HepG2 (cell line): ENCODE measurements at places on chromosomes 16 and 17. TPM values are rescaled to one million over a fixed set of nuclear protein-coding genes. Genes with fewer than 3 reads are reported as not detected.
A peak's percentile ranks its signal among the peaks of the same experiment; 100 is the strongest.

Gene RRN3
- 67.0 and 101 TPM in 2 replicates for total RNA-seq

DNA sequence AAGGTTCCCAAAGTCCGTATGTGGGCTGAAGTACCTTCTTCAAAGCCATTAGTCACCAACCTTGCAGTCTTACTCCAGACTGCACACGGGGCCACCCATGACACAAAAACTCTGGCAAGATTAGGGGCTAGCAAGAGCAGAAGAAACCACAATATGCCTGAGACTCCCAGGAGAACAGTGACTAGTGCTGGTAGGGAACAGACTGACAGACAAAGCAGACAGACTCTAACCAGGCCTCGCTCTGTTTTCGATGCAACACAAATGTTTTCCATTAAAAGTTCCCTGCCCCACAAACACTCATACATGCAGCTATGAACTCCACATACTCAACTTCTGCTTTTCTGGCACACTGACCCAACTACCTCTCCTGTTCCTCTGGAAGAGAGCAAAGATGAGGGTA is 102.2 kb downstream of the HIC1 start:
- no peak for DNase-seq
- H3K4me1 ChIP-seq = peaks cover 18% of the 10 kb centered on the region
- H3K4me3 ChIP-seq = no peak overlapping the region
- H3K27ac ChIP-seq = no peak overlapping the region
- no peaks in the 10 kb centered on the region for H3K27me3 ChIP-seq
- peaks cover 15% of the 10 kb centered on the region; the same call in 2 of the 3 replicates for H3K36me3 ChIP-seq

Gene C1QTNF8
- 0.09 TPM in 1 of 2 replicates, not detected in the other for total RNA-seq

DNA sequence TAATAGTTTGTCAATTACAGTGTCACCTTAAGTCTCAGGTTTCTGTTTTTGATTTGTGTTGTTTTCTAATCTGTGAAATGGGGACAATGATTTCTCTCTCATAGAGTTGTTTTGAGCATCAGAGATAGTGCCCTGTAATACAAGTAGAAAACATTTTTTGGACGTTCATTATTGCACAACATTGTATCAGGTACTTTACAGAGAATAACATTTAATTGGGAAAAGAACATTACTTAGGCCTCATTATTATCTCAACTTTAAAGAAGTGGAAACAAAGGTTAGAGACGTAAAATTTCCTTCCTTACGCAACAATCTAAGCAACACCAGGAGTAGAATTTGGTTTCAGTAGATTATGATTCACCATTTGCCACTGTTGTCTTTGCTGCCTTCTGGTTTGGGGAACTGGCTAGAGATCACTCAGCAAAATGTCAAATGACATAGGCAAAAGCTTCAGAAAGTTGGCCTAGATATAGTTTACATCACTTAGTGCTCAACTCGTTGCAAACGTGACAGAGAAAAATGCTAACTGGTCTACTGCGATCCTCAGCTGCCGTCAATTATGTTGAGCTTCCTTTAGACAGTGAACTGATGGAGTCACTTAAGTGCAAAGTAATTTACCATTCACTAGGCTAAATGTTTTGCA is 1026.8 kb downstream of the CDH11 start:
- no peaks in the 10 kb centered on the region for H3K4me1 ChIP-seq
- no peaks in the 10 kb centered on the region for H3K36me3 ChIP-seq
- no peak for DNase-seq
- no peak overlapping the region for H3K4me3 ChIP-seq
- H3K27me3 ChIP-seq = no peaks in the 10 kb centered on the region
- no peak overlapping the region for H3K27ac ChIP-seq

Gene CSH1
- total RNA-seq = not detected in 2 replicates

Gene TLE7
- total RNA-seq = not detected in 2 replicates

- H3K36me3 ChIP-seq = no peaks in the 10 kb centered on the region
- H3K4me3 ChIP-seq = no peak overlapping the region
- H3K4me1 ChIP-seq = peaks cover 42% of the 10 kb centered on the region
- DNase-seq = no peak
- H3K27me3 ChIP-seq = no peaks in the 10 kb centered on the region
Observed at GRCh38 chr17:43330876-43331639, 67.7 kb upstream of the ARL4D start.

DNA sequence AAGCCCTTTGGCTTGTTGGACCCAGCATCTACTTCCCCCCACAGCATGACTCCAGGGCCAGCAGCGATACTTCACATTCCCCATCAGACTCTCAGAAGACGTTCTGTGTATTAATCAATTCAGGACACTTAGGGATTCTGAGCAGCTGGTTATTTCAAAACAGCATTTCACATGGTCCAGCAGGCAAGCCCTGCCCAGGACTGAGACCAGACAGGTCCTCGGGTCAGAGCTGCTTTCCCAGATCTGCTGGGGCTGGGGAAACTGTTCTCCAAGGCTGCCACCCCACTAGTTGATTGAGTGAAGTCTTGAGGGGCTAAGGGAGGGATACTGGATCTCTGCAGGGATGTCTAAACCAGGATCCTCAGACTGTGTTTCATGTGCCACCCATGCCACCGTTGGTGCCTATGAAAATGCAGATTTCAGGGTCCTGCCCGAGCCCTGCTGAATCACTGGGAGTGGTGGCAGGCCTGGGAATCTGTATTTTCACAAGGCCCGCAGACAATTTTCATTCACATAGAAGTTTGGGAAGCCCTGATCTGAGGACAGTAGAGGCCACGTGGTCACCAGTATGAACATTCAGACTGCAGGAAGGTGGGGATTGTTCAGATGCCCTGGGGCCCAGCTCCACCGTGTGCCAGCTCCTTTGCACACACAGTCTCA is 40.6 kb upstream of the CDH5 start:
- H3K4me1 ChIP-seq = peaks cover 25% of the 10 kb centered on the region
- H3K4me3 ChIP-seq = no peak overlapping the region
- no peaks in the 10 kb centered on the region for H3K36me3 ChIP-seq
- no peak overlapping the region for H3K27ac ChIP-seq

Gene CRHR1
- not detected in 2 replicates for total RNA-seq

Gene RUNDC3A
- total RNA-seq = not detected in 2 replicates

Gene RTN4RL1
- total RNA-seq = not detected in 2 replicates

GRCh38 chr17:52995147-52995546 is 827.6 kb upstream of the KIF2B start:
- no peak for DNase-seq
- H3K27me3 ChIP-seq = no peaks in the 10 kb centered on the region
- no peak overlapping the region for H3K27ac ChIP-seq
- no peak overlapping the region for H3K4me3 ChIP-seq
- no peaks in the 10 kb centered on the region for H3K4me1 ChIP-seq

GRCh38 chr17:74979408-74980146 is 7.0 kb upstream of the HID1 start:
- no peaks in the 10 kb centered on the region for H3K36me3 ChIP-seq
- DNase-seq = no peak
- H3K4me3 ChIP-seq = no peak overlapping the region
- peaks cover 36% of the 10 kb centered on the region for H3K4me1 ChIP-seq

GRCh38 chr16:23061669-23062068 is 87.6 kb downstream of the USP31 start:
- no peaks in the 10 kb centered on the region for H3K4me1 ChIP-seq
- H3K4me3 ChIP-seq = no peak overlapping the region
- H3K27ac ChIP-seq = no peak overlapping the region
- H3K27me3 ChIP-seq = no peaks in the 10 kb centered on the region
- H3K36me3 ChIP-seq = peaks cover 3% of the 10 kb centered on the region; the same call in 1 of the 2 replicates
- DNase-seq = no peak

DNA sequence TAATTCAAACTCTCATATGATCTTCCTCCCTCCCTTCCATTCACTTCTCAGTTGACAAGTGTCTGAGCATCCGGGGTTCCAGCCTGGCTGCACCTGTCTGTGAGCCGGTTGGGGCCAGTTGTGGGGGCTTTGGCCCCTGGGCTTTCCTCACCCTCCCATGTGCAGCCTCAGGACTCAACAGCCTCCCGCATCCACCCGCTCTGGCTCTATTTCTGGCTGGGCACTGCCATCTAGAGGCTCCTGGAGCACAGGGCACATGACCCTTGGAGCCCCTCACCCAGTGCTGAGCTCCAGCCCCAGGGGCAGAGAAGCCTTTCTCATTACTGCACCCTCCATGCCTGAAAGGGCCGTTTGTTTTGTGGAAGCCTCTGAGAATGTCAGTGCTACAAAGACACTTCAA is 43.3 kb downstream of the HAPSTR1 start:
- no peaks in the 10 kb centered on the region for H3K36me3 ChIP-seq
- H3K27ac ChIP-seq = no peak overlapping the region
- no peak overlapping the region for H3K4me3 ChIP-seq
- DNase-seq = peak; percentile 79
- peaks cover 27% of the 10 kb centered on the region for H3K4me1 ChIP-seq
- peaks cover 11% of the 10 kb centered on the region; the same call in 2 of the 3 replicates for H3K27me3 ChIP-seq

Gene SNX20
- total RNA-seq = not detected in 2 replicates

DNA sequence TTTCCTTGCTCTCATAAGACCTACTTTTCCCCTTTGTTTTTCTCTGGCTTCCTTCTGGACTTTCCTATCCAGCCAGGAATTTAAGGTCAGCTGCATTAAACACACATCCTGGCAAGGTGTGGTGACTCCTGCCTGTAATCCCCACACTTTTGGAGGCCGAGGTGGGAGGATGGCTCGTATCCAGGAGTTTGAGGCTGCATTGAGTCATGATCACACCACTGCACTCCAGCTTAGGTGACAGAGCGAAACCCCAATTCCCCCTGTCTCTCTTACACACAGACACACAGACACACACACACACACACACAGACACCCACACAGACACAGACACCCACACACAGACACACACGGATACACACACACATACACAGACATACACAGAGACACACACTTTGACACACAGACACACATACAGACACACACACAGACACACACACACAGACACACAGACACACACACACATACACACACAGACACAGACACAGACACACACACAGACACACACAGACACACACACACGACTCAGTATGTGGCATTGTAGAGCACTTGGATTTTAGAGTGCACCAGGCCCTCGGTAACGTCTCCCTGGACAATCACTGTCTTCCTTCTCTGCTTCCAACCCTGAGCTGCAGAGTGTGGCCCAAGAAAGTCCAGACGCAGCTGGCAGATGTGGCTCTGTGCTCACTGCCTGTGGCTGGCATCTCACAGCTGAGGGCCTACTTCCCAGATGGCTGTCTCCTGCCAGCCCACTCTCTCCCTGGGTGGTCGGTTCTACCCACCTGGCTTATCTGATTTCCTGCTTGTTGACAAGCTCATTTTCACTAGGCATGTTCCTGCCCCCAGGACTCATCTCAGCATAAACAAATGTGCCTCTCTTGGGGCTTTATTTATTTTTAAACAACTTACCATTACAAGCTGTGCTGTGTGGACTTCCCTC is 39.0 kb downstream of the NLRP1 start:
- H3K27ac ChIP-seq = no peak overlapping the region
- no peak overlapping the region for H3K4me3 ChIP-seq
- H3K36me3 ChIP-seq = no peaks in the 10 kb centered on the region

DNA sequence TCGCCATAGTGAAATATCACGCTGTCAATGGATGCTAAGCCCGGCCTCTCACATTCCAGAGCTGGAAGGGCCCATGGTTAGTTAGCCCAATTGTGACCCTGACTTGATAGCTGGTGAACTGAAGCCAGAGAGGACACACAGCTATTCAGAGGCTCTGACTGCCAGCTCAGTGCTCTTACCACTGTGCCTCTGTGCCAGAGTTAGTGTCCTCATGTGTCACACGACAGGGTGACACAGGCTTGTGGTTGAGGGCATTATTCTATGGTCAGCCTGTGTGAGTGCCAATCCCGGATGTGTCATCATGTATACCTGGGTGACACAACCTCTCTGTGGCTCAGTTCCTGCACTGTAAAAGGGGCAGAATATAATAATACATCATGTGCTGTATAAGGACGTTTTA is 2.5 kb upstream of the MT1X start:
- no peak overlapping the region for H3K4me3 ChIP-seq
- H3K27ac ChIP-seq = no peak overlapping the region
- H3K36me3 ChIP-seq = no peaks in the 10 kb centered on the region
- peak; percentile 23 for DNase-seq
- peaks cover 45% of the 10 kb centered on the region for H3K4me1 ChIP-seq

GRCh38 chr17:80060644-80061043 is 24.2 kb downstream of the CCDC40 start:
- H3K36me3 ChIP-seq = no peaks in the 10 kb centered on the region
- no peak overlapping the region for H3K27ac ChIP-seq
- no peak for DNase-seq
- H3K27me3 ChIP-seq = no peaks in the 10 kb centered on the region
- H3K4me1 ChIP-seq = peaks cover 18% of the 10 kb centered on the region
- H3K4me3 ChIP-seq = no peak overlapping the region

DNA sequence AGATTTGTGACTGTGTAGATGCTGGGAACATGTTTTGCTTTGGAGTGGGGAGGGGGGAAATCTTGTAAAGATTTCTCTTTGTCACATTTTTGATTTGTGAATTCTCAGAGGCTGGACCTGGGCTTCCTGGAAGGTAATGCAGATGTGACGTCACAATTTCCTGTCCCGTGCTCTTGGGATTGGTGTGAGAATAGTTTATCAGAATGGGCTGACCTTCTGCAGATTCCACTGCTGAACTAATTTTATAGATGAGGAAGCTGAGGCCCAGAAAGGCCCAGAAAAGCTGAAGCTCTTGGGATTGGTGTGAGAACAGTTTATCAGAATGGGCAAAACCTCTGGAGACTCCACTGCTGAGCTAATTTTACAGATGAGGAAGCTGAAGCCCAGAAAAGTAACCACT is 34.0 kb downstream of the HS3ST3B1 start:
- H3K4me1 ChIP-seq = peaks cover 87% of the 10 kb centered on the region
- DNase-seq = no peak
- no peaks in the 10 kb centered on the region for H3K27me3 ChIP-seq
- peak overlapping the region; percentile 10 for H3K27ac ChIP-seq
